Endothelial cell of umbilical vein (primary cell): ENCODE measurements at places on chromosomes 3 and 15. TPM values are rescaled to one million over a fixed set of nuclear protein-coding genes. Genes with fewer than 3 reads are reported as not detected.

DNA sequence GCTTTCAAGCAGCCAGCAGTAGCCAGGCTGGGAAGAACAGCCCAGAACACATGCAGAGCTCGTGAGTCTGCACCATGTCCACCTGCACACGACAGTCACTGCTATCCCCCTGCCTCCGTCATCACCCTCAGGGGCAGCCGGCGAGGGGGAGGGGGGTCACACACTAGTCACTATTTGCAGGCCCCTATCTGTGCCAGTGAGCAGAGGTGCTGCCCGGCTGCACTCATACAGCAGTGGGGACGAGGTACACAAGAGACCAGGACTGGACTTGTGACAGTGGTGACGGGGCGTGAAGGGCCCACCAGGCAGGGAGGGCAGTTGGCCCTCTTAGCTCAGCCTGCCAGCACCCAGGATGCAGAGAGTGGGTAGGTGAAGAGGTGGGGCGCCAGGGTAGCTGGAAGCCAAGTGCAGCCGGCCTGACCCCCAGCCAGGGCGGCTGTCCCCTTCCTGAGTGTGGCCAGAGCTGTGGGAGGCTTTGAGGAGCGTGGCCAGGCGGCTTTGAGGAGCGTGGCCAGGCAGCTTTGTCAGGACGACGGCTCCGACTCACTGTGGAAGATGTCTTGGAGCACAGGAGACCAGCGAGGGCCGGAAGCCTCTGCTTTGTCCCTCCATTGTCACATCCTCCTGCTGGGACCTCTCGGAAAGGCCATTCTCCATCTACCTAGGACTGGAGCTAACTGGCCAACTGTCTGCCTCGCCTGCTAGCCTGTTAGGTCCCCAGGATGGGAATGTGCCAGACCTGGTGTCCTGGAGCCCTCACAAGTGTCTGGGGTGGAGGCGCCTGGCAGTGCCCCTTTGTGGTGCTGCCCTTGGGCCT, 52.1 kb upstream of the FGD5 start:
- no peak for DNase-seq

GRCh38 chr3:162534431-162534830, 1037.8 kb downstream of the OTOL1 start:
- DNase-seq, result no peak

DNA sequence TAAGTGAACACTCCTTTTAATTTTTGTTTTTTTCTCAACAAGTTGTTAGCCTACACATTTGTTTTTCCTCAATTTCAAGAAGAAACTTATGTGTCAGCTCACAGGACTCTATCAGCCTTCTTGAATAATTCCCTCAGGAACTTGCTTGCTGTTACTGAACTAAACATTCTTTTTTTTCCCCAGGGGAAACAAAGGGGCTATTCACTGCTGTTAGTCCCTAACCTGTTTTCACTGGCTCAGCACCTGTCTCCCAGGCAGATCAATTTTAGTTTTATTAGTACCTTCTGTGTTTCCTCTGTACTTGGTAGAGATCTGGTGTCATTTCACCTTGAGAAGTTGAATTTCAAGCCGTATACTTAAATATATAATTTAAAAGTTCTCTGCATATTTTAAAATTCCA, 644.6 kb downstream of the CADM2 start:
- DNase-seq, result no peak

GRCh38 chr3:10889206-10889960, 73.4 kb downstream of the SLC6A11 start:
- no peak for DNase-seq

DNA sequence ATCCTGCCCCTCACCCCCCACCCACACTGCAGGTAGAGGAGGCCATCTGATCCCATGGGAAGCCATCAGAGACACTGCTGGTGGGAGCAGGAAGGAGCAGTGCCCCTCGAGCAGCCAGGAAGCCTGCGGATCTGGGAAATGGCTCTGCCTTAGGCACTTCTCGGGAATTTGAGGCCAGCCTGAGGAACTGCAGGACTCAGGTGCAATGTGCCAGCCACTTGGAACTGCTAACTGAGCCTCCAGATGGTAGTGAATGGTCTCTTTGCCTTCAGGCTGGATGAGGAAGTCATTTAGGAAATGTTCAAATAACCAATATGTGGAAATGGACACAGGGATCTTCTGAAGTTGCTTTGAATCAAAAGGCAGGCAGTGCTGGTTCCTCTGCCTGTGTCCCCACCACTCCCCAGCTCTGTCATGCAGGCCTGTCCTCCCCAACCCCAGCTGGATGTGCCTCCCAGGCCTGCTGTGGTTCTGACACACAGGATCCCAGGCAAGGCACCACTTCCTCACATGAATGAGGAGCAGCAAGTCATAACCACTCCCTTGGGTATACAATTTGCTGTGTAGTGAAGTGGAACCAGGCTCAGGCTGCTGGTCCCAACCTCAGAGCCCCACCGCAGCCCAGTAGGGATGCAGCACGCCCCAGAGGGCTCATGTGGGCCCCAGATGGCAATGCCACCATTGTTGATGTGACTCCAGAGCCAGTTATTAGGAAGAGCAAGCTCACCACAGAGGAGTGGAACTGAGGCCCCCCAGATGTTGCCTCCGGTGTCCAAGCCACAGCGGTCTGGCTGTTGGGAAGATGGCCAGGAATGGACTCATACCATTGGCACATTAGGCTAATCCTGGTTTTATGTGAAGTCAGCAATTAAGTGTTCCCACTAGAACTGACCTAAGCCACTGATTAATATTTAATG, 46.5 kb upstream of the LIMD1 start:
- DNase-seq, result no peak

GRCh38 chr3:161920196-161920595, 423.6 kb downstream of the OTOL1 start:
- no peak for DNase-seq

DNA sequence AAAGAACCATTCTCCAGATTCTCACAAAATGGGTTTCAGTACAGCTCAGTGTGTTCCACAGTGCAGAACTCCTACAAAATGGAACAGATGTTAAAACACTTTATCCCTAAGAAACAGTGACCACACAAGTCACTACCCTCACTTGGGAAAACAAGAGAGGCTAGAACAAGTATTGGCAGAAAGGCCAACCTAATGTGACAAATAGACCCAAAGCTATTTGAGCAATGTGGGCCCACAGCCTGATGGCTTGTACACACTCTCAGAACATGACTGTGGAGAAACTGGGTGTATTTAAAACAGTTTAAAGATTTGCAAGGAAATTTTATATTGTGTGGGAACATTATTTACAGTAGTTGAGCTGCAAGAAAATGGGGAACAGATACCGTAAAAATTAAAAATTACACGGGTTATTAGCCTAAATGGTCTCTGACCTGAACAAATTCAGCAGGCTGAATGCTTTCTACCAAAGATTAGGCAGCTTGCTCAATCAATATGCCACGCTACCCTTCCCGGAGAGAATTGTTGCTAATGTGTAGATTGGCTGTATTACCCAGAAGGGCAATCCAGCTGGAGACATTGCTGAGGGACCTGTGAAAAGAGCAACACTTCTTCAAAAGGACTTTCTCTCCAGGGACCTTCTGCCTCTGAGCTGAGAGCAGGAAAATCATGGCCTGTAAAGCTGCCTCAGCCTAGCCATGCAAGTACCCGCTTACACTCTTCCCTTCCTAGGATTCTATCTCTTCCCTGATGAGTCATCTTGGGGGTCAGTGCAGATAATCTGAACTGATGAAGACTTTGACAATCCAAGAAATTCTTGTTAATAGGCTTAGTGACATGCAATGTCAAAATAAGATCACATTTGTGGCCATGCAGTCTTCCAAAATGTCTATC, 97.1 kb downstream of the STRIT1 start:
- no peak for DNase-seq

GRCh38 chr15:50059203-50059772, 59.7 kb downstream of the ATP8B4 start:
- DNase-seq, result no peak

- DNase-seq, result no peak
Measured at GRCh38 chr3:191644291-191644690, 183.3 kb downstream of the PYDC2 start.

DNA sequence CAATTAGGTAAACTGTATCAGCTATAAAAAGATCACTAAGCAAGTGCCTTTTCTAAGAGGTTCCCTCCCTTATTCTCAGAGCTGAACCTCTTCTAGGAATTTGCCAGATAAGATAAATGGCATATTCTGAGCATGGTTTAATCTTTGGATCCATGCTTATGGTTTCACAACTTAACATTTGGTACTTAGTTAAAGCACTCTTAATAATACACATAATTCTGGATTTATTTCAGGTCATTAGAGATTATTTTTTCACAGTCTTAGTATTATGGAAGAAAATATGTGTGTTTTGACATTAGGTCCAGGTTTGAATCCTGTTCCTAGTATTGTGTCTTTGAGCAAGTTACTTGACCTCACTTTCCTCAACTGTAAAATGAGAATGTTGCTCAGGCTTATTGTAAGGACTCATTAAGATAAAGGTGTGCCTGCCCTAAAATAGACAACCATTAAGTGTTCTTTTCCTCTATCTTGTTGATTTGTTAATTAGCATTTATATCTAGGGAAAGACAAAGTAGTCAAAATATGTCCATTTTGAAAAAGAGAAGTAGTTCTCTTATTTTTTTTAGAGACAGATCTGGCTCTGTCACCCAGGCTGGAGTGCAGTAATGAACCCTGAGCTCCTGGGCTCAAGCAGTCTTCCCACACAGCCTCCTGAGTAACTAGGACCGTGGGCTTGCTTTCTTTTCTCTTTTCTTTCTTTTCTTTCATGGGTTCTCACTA, 43.4 kb downstream of the TSC22D2 start:
- peak; percentile 11 for DNase-seq

Gene LARP6
- total RNA-seq, result 16.9 and 25.2 TPM in 2 replicates

Gene GOLGA8N
- 4.5 and 4.8 TPM in 2 replicates for total RNA-seq

Gene C3orf62
- 3.9 and 5.6 TPM in 2 replicates for total RNA-seq

Gene PLEKHO2
- total RNA-seq, result 20.7 and 24.9 TPM in 2 replicates

Gene DGKG
- not detected in 2 replicates for total RNA-seq

Gene MEGF11
- not detected in 2 replicates for total RNA-seq
